NCI-H510A treated with DMSO at 0.1 percent for 48 hours (cell line): ENCODE measurements at places on chromosomes 11 and 22.

- DNase-seq, result peak; percentile 8
Measured at GRCh38 chr11:78339483-78339882, 78.1 kb downstream of the GAB2 start.

GRCh38 chr22:48248901-48249455 is 1486.5 kb downstream of the TBC1D22A start:
- no peak for DNase-seq

- DNase-seq, result no peak
Measured at GRCh38 chr11:123611698-123612097, 42.7 kb downstream of the SCN3B start.

DNA sequence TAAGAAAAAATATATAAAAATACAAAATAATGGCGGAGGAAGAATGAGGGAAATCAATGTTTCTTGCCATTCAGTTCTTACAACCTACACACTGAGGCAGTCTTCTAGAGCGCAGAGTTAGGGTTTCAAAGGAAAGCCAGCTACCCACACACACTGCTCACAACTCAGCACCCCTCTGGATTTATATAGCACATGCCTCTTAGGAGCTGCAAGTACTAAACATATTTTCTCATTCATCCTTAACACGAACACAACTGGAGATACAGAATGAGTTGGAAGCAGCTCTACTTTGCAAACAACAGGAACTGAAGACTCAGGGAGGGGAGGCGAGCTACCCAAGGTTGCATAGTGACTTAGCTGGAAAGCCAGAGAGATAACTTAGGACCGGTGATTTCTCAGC is 293.8 kb downstream of the CTTN start:
- DNase-seq, result no peak

DNA sequence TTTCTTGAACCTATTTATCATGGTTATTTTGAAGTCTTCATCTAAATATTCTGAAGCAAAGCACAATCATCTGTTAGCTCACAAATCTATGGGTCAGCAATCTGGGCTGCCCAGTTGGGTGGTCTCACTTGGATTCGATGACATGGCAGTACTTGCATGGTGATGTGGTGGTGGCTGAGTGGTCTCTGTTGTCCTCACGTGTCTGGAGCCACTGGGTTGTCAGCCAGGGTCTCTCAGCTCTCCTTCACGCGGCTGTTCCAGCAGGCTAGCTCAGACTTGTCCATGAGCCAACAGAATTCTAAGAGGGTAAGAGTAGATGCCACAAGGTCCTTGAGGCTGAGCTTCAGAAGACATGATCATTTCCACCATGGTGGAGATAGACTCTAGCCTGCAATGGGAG is 66.4 kb upstream of the KCNQ1OT1 start:
- DNase-seq, result no peak

GRCh38 chr22:30485362-30485988 is 13.7 kb upstream of the SEC14L3 start:
- DNase-seq, result no peak

GRCh38 chr22:30903876-30904460 is 64.6 kb downstream of the MORC2 start:
- no peak for DNase-seq

DNA sequence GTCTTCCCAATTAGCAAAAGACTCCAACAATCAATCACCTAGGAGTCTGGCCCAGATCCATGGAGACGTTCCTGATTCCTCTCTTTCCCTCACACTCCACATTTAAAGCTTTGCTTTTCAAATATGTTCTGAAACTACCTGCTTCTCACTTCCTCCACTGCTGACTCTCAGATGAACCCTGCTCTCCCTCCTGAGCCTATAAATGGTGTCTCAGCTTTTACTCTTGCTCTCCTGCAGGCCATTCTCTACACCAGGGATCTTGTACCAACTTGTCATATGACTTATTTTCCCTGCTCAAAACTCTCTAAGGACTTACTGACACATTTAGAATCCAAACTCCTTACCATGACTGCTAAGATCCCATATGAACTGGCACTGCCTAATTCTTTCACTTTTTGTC is 138.4 kb upstream of the DDI1 start:
- DNase-seq, result no peak

GRCh38 chr22:38724926-38725571 is 19.3 kb downstream of the GTPBP1 start:
- DNase-seq, result no peak

- DNase-seq, result no peak
Measured at GRCh38 chr11:118275176-118275575, 11.1 kb upstream of the MPZL2 start.

DNA sequence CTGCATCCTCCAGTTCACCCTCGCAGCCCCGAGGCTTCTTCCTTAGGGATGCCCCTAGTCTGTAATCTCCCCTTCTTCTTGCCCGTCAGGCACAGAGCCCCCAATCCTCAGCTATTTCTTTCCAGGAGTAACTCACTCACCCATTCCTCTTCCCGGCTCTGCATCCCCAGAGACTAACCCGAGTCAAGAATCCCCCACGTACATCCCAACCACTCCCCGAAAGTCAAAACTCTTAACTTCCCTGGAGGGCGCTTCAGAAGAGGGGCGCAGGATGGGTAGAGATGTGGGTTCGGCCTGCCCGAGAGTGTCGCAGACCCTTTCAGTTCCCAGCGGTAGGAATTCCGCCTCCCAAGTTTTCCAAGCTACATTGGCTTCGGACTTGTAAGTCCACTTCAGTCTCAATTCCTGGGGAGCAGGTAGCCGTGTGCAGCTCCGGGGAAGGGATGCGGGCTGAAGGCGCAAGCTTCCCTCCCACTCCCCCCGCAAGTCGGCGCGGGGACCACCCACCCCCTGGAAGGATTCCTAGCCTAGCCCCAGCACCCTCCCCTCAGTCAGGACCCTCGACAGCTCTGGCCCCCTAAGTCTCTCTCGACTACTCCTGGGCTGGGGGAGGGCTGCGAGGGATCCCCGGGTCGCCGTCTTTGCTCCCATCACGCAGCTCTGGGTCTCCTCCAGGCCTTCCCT is 871 bp downstream of the BDNF start:
- no peak for DNase-seq

DNA sequence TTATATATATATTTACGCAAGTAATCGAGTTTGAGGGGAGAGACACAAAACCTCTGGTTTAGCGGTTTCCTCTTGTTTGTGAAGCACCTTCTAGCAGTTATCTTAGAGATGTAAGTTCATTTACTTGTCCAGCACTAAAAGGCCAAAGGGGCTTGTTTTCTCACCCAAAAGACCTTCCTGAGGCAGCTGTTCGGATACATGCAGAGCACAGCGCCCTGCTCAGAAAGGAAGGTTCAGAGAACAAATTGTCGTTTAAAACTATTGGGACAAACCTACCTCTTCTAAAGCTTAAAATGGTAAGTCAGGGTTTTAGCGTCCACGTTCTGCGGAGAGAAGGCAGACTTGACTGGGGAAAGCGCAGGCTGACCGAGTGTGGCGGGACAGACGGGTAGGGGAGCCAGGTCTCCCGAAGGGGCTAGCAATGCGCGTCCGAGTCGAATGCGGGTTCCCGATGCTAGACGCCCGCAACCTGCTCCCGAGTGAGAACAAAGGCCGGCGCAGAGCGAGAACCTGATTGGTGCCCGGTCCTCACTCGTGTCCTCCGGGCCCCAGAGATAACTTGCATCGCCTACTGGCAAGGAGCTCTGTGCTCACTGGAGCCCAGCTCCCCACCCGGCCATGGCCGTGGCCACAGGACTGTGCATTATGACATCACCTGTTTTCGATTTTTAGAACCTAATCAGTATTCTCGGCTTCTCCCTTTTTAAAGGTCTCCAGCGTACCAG is 1.0 kb upstream of the SESN3 start:
- peak; percentile 88 for DNase-seq

GRCh38 chr11:11813288-11813962 is 28.3 kb upstream of the USP47 start:
- no peak for DNase-seq
